ENCODE measurements at places on chromosomes 2 and 18.

GRCh38 chr2:101479810-101480209 lies 4.9 kb upstream of the RFX8 start:
- no peak for DNase-seq

- no peak for DNase-seq
Measured at GRCh38 chr2:31704561-31705212, 123.9 kb upstream of the SRD5A2 start.

GRCh38 chr2:31078579-31079105 lies 59.6 kb downstream of the GALNT14 start:
- DNase-seq, result peak; percentile 7

- no peak for DNase-seq
Measured at GRCh38 chr2:191019376-191019775, 5.4 kb upstream of the STAT1 start.

DNA sequence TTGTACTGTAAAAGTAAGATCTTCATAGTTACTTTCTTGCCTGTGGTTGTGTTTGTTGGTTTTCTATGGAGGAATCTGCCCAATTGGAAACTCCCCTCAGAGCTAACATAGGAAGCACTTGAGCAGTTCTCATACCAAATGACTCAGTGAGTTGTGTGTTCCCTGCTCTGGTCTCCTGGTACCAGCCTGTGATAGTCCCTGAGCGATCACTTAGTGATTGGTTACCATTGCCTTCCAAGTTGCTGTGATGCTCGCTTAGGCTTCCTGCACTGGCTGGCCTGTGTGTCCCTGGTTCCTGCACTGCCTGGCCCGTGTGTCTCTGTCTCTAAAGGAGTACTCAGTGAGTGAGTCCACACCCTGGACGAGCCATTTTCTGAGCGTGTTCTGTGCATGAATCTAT lies 133.0 kb downstream of the MAP4K4 start:
- DNase-seq, result peak; percentile 70

GRCh38 chr2:208793434-208793833 lies 386.8 kb downstream of the PTH2R start:
- no peak for DNase-seq

DNA sequence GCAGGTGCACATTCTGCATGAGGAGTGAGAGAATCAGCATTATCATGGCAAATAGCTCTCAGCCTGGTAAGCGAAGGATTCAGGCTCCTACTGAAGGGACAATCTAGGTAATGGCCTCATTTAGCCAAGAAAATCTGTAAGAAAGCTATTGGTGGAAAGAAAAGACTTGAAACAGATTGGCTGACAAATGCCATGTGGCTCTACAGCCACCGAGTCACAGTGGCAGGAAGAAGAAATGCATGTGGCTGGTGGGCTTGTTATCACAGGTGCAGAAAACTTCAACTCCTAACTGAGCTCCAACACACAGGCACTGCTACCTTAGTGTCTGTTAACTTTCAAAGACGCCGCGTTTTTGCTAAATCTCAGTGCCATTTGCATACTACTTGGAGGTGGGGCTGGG lies 60.6 kb upstream of the REV1 start:
- no peak for DNase-seq

GRCh38 chr18:77645170-77645872 lies 395.7 kb downstream of the GALR1 start:
- DNase-seq, result no peak

GRCh38 chr2:240397924-240398645 lies 37.4 kb upstream of the GPC1 start:
- DNase-seq, result no peak

DNA sequence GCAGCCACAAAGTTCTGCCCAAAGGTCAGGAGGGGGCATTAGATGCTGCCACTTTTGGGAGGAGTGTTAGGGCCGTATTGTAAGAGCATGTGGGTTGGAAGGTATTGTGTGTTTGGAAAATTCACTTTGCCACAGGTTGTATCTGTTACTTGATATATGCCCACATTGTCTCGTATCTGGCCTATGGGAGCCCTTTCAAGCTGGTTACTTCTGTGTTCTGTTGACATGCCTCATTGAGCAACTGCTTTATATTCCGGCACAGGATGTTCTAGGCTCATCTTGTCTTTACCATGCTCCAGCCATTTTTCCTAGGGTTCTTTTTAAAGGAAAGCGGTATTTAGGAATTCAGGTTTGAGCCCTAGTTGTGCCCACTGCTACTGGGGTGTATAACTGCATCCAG lies 6.0 kb downstream of the ADNP2 start:
- no peak for DNase-seq

GRCh38 chr2:18889565-18890332 lies 300.4 kb upstream of the NT5C1B start:
- DNase-seq, result peak; percentile 19

- peak; percentile 92 for DNase-seq
Measured at GRCh38 chr2:8004250-8004681, 677.6 kb upstream of the ID2 start.

- DNase-seq, result peak; percentile 14
Measured at GRCh38 chr2:124875627-124876244, 850.6 kb downstream of the CNTNAP5 start.

- DNase-seq, result no peak
Measured at GRCh38 chr18:35352778-35353177, 8.6 kb upstream of the ZNF24 start.

GRCh38 chr18:10162340-10162739 lies 248.5 kb downstream of the VAPA start:
- DNase-seq, result no peak

- DNase-seq, result no peak
Measured at GRCh38 chr2:58557176-58557575, 316.1 kb upstream of the FANCL start.

- no peak for DNase-seq
Measured at GRCh38 chr2:80328159-80328571, 23.6 kb upstream of the LRRTM1 start.

GRCh38 chr18:33161131-33161530 lies 279.4 kb downstream of the CCDC178 start:
- DNase-seq, result no peak

DNA sequence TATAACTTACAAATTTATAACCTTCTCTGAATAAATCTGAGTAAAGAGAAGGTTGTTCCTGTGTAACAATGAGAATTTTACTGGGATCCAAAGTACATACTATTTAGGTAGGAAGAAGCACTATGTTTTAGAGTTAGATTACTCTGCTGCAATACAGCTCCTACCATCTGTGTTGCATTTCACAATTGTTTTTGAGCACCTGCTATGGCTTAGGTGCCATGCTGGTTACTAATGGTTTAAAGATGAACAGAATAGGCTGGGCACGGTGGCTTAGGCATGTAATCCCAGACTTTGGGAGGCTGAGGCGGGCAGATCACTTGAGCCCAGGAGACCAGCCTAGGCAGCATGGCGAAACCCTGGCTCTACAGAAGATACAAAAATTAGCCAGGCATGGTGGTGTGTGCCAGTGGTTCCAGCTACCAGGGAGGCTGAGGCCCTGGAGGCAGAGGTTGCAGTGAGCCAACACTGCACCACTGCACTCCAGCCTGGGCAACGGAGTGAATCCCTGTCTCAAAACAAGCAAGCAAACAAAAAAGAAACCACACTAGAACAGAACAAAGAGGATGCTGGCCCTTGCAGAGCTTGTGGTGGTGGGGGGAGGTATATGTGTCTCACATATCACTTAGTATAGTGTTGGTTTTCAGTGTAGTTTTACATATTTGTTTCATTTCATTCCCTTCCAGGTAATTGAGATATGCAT lies 56.7 kb downstream of the SPTBN1 start:
- no peak for DNase-seq

DNA sequence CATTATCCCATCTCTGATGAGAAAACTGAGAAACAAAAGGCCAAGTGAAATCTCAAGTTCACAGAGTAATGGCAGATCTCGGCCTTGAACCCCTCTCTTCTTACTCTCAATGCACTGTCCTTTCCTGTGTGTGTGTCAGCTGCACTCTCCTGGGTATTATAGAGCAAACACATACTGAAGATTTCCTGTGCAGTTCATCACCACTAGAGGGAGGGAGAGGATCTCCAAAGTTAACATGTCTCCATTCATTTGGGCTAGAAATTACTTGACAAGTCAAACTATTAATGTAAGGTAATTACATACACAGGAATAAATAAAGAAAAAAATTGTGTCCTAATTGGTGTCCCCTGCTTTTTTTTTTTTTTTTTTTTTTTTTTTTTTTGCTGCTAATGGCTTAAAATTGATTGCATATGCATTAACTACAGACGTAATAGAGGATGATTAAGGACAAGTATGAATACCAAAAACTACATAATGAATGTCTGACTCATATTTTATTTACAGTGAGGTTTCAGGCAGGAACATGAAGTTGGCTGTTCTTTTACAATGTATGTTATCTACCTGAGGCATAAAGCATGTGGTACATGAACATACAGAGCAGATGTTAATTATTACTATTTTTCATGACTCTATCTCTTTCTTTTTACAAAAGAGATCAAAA lies 269.2 kb downstream of the NYAP2 start:
- peak; percentile 73 for DNase-seq

DNA sequence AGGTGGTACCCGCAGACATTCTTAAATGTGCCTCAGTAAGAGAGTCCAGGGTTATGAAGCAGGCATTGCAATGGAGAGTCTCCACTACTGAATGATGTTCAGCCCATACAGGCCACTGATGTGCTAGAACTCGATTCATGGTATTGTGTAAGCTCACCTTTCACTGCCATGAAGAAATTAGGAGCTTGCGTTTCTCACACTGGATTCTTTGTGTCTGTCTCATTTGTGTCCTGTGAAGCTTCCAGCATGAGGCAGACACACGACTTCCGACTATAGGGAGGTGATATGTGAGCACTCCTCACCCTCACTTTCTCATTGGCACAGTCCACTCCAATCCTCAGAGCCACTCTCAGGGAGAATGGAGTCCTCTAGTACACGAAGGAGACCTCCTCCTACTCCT lies 677.4 kb upstream of the RAB6C start:
- DNase-seq, result no peak

DNA sequence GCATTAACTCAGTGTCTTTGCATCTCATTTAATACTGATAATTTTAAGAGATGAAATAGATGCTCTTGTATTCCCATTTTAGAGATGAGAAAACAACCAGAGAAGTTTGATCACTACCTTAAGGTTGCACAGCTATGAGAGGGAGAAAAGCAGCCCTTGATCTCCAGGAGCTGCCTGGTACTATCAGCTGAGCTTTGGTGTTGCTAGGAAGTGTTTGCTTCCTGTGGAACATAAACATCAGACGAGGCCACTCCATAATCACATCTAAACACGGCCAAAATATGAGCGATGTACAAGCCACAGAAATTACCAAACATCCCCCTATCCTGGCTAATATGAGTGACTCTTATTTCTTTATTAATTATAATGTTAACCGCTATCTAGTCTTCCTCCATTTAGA lies 620 bp upstream of the WDFY1 start:
- DNase-seq, result no peak

- DNase-seq, result peak; percentile 19
Measured at GRCh38 chr18:55588870-55589595, 1.0 kb upstream of the TCF4 start.

DNA sequence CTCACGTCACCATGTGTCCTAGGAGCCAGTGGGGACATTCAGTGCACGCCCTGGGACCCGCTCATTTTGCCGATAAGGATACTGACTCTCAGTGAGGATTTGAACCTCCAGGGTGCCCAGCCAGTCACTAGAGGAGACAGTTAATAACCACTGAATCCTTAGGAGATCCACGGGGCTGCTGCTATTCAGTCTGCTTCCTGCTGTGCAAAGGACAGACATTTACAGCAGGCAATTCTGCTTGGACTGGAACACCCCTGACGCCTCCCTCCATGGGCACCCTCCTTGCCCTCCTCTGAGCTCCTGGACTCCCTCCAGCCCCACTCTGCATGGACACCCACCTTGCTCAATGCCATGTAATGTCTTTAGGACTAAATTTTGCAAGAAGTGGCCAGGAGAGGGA lies 265.5 kb downstream of the EIPR1 start:
- DNase-seq, result no peak

DNA sequence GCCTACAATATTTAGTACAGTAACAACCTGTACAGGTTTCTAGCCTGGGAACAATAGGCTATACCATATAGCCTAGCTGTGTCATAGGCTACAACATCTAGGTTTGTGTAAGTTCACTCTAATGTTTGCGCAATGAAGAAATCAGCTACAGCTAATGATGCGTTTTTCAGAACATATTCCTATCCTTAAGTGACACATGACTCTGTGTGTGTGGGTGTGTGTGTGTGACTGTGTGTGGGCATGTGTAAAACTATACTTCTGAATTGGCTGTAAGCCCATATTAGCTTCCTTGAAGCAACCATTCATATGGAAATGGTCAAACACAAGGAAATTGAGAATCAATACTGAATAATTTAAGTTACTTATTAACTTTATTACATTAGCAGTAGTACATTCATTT lies 120.8 kb upstream of the SULT1C3 start:
- no peak for DNase-seq

GRCh38 chr18:63002305-63002704 lies 287.0 kb downstream of the PHLPP1 start:
- DNase-seq, result no peak

- no peak for DNase-seq
Measured at GRCh38 chr2:5394223-5394622, 298.0 kb upstream of the SOX11 start.

GRCh38 chr2:100403722-100404121 lies 13.7 kb downstream of the CHST10 start:
- DNase-seq, result no peak

DNA sequence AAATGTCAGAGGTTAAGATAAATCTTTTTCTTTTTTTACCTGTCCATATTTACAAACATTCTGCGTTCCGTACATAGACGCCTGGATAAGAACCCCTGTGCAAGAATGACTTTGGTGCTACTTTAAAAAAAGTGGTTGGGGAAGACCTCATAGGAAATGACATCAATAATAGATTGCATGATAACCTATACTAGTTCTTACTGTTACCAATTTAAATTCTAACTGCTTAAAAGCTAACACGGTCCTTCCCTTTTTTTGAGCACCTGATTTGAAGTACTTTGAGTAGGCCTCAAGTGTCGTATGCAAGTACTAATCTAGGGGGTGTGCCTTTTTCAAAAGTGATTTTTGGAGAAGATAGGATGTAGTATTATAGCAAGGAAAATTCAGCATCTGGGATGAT lies 2.1 kb downstream of the SLC39A10 start:
- DNase-seq, result peak; percentile 22

- DNase-seq, result no peak
Measured at GRCh38 chr2:25354116-25354515, 12.4 kb upstream of the DNMT3A start.

DNA sequence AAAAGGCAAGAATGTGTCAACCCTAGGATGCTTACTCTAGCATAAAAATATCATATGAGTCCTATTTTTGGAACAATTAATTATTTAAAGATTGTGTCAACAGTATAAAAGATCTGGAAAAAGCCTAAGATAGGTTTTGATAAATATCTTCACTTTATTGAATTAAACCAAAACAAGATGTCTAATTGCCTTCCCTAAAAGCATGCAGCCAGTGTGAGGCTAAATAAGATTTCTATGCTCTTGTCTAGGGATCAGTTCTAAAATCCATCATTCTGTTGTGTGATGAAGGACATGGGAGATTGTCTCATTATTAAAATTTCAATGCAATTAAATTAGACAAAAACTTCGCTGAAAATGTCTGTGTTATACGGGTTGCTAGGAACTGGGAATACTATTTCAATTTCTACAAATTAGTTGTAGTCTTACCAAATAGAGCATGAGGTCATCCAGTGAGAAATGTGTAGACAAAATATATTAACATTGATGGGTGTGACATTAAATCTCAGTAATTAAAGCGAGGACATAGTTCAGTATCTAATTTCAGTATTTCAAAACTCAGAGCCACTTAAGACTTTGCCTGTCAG lies 535.6 kb upstream of the FSIP2 start:
- DNase-seq, result no peak

Data from EH (cell line).